Mesenteric fat pad (tissue), 1 donor: ENCODE measurements at places on chromosomes 6 and 20.

DNA sequence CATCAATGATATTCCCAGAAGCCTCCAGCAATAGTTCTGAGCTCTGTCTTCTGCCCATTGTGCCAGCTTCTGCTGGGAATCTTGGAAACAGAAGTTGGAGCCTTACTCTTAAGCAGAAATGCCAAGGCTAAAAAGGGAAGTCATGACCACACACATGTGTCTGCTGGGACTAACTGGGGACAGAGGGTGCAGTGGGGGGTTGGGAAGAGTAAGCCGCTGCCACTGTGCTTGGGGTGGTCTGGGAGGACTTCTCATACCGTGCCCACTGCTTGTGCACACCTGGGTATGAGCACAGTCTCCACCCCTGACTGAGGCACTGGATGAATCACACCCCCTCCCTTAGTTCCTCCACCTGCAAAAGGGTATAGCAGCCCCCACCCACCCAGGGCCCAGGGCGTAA lies 90.7 kb downstream of the CDC5L start:
- no peak for DNase-seq

DNA sequence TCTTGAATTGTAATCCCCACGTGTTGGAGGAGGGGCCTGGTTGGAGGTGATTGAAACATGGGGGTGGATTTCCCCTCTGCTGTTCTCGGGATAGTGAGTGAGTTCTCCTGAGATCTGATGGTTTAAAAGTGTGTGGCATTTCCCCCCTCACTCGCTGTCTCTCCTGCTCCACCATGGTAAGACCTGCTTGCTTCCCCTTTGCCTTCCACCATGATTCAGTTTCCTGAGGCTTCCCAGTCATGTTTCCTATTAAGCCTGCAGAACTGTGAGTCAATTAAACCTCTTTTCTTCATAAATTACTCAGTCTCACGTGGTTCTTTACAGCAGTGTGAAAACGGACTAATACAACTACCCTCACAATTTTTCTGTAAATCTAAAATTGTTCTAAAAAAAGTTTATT lies 26.8 kb upstream of the FAM184A start:
- DNase-seq = no peak

GRCh38 chr6:154274168-154274567 lies 82.4 kb downstream of the IPCEF1 start:
- DNase-seq = no peak

- no peak for DNase-seq
These were observed 170.6 kb upstream of the AGPAT4 start for GRCh38 chr6:161444464-161444863.

GRCh38 chr20:56810141-56810540 lies 181.0 kb downstream of the TFAP2C start:
- DNase-seq = no peak

- no peak for DNase-seq
These were observed 71.9 kb upstream of the HTR1B start for GRCh38 chr6:77535172-77535571.

DNA sequence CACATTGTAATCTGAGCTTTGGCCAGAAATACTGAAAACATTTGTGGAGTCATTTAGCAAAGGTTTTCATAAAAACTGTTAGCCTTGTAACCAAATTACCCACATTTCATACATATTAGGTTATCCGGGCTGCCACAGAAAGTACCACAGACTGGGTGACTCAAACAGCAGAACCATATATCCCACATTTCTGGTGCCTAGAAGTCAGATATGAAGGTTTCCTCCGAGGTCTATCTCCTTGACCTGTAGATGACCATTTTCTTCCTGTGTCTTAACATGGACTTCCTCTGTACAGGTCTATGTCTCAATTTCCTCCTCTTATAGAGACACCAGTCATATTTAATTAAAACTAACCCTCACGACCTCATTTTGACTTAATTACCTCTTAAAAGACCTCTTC lies 49.5 kb upstream of the SMIM28 start:
- DNase-seq = no peak

DNA sequence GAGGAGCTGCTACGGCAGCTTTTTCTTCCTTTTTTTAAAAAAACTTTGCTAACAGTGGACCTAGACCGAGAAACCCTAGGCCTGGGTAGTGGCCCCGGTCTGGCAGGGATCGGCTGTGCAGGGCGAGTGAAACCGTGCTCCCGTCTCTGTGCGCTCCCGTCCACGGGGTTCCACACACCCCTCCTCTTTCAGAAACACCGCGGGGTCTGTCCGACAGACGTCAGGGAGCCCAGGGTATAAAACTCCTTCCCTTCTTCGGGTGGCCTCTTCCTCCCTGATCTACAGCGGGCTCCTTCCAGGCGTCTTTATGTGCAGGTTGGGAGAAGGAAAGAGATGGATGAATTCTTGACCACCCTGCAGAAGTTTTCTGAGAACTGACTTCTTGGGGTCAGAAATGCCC lies 27.1 kb upstream of the SMOC2 start:
- no peak for DNase-seq

DNA sequence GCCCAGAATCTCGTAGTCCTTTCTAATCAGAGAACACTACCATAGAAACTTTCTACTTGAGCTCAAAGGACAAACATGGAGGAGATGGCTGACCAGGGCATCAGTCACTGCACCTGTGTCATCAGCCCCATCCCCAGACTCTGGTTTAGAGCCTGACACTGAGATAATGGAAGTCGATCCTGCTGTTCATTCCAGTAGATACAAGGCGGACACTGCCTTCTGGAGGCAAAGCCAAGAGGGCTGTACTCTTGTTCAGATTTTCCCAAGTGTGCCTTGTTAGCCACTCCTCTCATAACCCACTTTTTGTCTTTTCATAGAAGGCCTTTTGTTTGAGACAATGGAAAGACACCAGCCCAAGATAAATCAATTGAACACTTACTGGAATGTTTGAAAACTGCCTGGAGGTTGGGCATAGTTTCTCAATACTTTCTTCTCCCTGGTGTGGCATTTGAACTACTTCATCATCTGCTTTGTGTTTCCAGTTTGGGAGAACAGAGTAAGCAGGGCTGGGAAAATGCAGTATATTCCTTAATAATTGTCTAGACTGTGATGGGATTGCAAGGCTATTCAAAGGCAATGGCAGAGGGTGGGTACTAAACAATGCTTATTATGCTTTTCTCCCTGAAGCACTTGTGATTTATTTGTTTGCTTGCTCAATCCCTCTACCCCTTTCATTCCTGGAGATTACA lies 99.7 kb downstream of the CLIC5 start:
- no peak for DNase-seq

- no peak for DNase-seq
These were observed 702 bp downstream of the ETV7 start for GRCh38 chr6:36386495-36387439.

GRCh38 chr20:47929368-47930115 lies 144.3 kb upstream of the SULF2 start:
- DNase-seq = peak; percentile 37

DNA sequence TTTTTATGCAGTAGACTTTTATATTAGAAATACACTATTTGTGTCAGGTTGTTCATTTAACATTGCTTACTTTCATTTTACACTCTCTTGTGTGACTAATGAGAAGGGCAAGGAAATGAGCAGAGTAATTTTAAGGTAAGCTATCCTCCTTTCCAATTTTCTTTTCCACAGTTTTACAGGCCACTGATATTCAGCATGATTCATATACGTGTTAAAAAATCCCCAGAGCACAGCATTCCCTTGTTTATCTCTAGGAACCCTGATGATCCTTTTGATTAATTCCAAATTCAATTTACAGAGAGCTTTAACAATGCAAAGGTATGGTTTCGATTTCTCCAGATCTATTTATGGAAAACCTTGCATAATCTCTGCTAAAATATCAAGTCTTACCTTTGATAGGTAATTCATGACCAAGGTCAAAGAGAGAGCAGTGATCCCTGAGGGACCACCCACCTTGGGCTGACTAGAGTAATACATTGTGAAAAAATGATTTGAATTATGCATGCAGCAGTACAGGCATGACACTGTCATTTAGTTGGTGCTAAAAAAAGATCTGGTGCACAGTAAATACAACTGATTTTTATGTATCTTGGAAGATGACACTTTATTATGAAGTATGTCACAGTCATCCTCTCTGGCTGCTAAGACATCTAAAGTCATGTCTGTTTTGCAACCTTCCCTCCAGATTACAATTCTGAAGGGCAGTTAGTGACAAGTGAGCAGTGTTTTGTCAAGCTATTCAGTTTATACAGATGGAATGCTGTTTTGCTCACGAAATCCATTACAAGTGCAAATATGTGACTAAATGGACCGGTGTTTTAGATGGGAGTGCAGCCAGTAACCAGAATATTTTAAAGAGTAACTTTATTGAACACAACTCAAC lies 736.6 kb downstream of the EPHA7 start:
- no peak for DNase-seq

DNA sequence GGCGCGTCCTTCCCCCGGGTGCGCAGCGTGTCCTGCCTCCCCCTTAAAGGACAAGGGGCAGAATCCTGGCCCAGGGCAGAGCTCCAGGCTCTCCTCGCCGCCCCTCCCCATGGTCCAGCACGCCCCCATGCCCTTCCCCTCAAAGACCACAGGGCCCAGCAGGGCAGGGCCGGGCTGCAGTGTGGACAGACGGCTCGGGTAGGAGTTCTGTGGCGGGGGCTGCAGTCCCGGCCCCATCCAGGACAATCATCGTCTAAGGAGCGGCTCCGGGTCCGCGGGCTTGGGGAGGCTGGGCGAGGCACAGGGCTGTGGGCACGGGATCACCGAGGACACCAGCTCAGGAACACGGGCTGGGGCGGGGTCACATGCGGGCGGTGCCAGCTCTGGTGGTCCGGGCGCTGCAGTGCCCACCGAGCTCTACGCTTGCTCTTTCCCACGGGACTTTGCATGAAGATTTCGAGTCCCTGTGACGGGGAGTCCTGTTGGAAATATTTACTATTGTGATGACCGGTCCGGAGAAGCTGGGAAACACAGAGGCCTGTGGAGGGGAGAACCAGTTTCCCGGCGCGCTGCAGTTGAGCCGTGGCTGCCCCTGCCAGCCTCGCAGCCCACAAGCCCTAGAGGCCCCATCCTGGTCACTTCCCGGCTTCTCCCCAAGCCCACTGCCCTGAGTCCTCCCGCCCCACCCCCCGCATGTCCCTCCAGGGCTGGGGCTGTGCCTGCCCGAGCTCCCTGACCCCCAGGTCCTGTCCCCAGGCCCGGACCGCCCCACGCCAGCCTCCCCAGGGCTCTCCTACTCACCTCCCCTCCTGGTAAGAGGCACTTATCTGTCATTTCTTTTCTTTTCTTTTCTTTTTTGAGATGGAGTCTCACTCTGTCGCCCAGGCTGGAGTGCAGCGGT lies 20.6 kb downstream of the SLC17A9 start:
- no peak for DNase-seq
